ENCODE measurements at places on chromosomes 11 and 22.

DNA sequence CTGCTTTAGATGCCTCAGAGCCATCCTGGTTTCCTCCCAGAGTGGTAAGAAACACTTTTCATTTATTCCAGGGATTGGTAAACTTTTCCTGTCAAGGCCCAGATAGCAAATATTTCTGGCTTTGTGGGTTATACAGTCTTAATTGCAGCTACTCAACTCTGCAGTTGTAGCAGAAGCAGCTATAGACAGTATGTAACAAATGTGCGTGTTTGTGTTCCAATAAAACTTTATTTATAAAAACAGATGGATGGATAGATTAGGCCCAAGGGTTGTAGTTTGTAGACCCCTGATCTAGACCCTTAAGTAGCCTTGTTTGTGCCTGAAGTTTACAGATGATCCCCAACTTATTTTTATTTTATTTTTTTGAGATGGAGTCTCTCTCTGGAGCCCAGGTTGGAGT lies 17.9 kb downstream of the NNMT start:
- DNase-seq: no peak

DNA sequence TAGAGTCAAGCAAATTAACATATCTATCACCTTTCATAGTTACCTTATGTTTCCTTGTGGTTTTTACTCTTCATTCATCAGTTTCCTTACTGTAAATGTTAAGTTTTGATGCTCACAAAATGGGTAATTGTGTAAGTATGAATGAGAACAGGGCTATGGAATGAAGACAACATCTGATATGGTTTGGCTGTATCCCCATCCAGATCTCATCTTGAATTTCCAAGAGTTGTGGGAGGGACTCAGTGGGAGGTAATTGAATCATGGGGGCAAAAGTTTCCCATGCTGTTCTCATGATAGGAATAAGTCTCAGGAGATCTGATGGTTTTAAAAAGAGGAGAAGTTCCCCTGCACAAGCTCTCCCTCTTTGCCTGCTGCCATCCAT lies 107.6 kb downstream of the CCDC34 start:
- no peak for DNase-seq

DNA sequence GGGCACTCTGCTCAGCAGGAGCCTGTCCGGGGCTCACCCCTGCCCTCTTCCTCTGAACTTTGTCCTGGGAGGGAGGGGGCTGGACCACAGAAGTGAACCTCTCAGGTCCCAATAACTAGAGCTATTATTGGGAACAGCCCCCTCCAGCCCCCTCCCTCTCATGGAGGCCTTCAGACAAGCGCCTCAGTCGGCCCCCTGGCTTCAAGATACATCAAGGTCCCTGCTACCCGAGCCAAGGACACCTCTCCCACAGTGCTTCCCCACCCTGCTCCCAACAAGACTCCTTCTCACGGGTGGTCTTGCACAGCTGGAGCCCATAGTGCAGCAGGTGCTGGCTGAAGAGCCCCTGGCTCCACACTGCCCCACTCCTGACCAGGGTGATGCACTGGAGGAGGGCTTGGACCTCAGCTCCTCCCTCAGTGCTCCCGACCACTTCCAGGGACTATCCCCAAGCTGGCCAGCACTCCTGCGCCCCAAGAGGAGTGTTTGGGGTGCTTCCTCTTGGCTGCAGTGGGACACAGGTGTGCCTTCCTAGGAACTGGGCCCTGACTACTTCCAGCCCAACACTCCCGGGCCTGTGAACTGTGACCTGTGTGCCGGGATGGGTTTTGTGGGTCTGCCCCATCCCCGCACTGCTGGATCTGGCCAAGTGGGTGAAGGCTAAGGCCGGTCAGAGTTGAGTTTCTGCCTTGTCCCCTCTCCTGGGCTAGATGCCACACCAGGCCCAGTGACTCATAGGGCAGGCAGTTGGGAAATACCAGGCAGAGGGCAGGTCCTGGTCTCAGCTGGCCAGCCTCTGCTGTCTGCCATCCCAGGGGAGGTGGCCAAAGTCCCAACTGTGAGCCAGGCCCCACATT lies 2.2 kb downstream of the PNPLA2 start:
- no peak for DNase-seq

DNA sequence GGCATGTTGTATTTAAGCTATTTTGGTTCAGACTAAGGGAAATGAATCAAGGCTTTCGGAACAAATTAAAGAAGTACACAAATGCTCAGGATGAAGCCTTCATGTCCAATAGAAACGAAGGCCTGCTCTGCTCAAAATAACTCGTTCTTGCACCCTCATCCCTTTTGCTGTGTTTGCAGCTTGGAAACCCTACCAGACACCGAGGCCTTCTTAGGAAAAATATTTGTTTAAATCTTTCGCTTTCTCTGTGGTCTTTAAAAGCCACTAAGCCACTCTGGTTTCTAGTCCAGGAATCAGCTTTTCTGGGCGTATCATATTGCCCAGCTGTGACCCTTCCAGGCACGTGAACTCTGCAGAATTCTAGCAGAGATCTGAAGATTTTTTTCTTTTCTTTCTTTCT lies 60.9 kb upstream of the HSPA8 start:
- DNase-seq: no peak

GRCh38 chr11:8225589-8226036 lies 38.1 kb downstream of the LMO1 start:
- peak; percentile 77 for DNase-seq

DNA sequence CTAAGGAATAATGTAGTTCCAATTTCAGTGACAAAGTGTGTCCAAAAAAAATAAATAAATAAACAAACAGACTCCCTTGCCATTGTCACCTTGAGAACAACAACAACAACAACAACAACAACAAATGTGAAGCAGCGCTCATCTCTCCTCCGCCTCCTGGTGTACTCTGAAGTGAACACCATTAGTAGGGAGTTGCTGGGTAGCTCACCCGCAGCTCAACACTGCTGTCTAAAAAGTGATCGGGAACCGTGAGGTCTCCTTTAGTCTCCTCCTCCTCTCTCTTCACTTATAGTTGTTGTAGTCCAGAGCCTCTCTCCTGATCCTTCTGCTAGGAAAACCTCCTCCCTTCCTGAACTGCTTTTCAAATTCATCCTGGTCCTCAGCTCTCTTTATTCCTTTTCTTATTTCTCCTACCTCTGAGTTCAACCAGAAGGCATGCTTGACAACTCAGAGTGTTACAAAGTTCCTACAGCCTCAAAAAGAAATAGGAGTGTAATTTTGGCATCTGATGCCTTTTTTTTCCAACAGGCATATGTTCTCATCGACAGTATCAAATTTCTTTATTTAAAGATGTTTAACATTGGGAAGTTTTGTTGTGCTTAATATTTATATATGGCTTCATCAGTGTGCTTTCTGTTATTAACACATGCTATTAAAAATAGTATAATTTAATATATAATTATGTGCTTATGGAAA lies 215.1 kb downstream of the PGR start:
- no peak for DNase-seq

GRCh38 chr11:45658292-45658991 lies 7.0 kb downstream of the CHST1 start:
- DNase-seq: no peak

- DNase-seq: no peak
Measured at GRCh38 chr11:722346-722811, 16.3 kb downstream of the EPS8L2 start.

DNA sequence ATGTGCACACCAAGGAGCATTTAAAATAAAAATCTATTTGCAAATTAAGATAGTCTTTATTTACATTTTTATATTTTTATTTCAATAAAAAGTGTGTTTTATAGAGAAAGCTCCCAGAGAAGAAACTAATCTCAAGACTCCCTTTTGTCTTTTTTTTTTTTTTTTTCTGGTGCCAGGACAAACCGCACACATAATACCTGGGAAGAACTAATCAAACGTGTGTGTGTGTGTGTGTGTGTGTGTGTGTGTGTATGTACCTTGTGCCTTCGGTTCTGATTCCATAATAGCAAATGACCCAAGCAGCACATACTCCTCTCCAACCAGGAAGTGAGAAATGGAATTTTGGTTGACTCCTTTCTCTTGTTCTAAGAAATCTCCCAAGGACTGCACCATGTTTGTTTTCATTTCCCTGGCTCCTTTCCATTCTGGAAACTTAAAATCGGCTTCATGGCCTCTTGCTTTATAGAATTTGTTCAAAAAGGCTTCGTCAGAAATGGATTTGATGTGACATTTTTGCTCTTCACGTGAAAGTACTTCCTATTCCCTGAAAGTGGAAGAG lies 65.3 kb downstream of the ST3GAL4 start:
- no peak for DNase-seq

- no peak for DNase-seq
Measured at GRCh38 chr11:132106096-132106982, 735.9 kb downstream of the NTM start.

DNA sequence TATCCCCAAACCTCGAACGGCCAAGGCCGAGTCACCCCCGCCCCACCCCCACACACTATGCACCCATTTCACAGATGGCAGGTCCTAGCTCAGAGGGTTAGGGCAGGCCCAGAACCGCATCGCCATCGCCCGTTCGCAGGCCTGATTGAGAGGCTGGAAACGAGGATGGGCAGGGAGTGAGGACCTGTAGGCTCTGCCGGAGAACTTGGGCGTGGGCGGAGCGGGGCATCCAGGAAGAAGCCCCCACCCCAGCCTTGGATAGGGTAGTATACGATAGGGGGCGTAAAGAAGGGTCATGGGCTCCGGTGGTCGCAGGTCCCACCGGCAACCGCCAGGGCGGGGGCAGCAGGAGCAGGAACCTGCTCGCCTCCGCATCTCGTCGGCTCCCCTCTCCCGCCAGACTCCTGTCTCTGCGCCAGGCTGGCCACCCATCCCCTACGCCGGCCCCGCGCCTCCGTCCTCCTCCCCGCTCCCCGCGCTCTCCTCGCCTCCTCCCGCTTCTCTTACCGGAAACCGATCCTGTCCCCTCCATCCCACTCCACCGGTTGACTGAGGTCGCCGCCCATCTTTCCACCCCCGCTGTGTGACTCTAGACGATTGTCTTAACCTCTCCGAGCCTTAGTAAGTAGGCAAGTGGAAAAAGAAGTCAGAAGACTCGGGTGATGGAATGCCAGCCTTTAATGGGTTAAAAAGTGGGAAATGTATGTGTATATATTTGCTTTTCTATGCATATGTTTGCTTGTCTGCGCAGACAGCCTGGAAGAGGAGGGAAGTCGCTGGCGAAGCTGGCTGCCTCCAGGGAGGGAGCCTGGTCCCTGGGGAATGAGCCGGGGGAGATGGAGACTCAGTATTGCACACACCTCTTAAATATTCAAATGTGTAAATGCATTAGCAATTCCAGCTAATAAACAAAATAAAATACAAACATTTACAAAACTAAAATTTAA lies 52.8 kb downstream of the CYTH4 start:
- no peak for DNase-seq

GRCh38 chr11:77589521-77590193 lies at the start of gene AQP11:
Gene AQP11, plus strand, starts transcription at chr11:77589953. Its CDS starts 40 bp downstream, at chr11:77589993.
- peak; percentile 85 for DNase-seq

DNA sequence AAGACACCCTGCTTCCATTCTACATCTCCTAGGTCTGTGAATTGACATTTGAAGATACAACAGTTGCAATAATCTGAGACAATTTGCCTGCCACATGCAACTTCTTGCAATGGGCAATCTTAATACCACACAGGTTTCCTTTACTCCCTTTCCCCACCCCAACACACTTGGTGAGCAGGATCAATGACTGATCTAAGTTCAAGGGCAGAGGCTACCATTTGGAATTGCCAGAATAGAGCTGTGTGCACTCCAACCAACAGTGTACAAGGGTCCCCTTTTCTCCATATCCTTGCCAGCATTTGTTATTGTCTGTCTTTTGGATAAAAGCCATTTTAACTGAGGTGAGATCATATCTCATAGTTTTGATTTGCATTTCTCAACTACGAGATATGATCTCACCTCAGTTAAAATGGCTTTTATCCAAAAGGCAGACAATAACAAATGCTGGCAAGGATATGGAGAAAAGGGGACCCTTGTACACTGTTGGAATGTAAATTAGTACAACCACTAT lies 2.9 kb upstream of the NNMT start:
- DNase-seq: no peak

DNA sequence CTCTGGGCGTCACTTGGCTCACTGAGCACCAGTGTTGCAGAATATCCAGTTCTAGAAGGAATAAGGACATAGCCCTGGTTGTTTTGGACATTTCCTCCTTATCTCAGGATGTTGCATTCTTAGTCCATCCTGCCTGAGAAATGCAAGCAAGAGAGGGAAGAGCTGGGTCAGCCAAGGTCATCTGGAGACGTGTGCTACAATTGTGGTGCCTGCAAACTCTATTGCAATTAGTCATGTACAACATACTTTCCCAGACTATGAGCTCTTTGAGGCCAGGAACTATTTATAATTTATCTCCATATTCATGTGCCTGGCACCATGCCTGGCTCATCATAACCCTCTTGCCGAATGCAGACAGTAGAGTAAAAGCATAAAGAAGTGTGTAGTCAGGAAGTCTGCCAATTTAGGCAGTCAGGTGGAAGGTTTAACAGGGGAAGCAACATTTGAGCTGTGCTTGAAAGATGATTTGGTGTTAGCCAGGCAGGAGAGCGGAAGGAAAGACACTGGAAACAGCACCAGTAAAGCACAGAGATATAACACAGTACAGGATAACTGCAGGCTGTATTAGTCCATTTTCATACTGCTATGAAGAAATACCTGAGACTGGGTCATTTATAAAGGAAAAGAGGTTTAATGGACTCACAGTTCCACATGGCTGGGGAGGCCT lies 129.4 kb upstream of the PAX6 start:
- DNase-seq: no peak

GRCh38 chr11:34907934-34908593 lies 8.1 kb downstream of the APIP start:
- DNase-seq: no peak

DNA sequence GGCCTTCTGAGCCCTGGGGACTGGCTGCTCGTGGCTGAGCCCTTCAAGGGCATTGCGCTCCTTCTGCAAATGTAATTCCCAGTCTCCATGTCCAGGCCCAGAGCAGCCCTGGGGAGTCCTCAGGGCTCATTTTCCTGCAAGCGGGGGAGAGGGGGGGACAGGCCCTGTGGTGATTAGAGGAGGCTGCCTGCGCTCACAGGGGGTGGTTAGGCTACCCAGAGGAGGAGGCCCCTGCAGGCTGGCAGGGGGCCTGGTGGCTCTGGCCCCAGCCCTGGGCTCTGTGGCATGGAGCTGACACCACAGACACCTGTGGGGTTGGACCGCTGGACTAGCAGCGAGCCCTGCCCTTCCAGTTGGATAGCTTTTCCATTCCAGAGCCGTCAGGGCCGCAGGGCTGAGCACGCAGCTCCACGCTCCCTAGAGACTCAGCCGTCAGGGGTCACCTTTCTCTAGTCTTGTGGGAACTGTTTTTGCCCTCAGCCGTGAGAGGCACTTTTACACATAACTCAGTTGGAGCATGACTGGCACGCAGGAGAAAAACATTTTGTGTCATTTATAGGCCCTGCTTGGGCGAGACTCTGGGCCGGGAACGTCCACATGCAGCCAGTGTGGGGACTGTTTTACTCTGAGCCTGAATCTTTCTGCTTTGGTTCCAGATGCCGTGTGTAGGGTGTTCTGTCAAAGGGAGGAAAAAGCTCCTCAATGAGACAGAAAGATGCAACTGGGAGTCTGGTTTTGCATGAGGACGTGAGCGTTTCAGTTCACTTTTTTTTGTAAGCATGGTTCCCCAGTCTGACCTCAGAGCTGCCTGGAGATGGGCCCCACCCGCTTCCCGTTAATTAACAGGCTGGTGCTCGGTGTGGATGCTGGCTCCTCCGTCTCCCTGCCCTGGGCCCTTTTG lies 58.1 kb downstream of the LRP5 start:
- DNase-seq: no peak

- no peak for DNase-seq
Measured at GRCh38 chr22:29044657-29045176, 16.9 kb downstream of the C22orf31 start.

- DNase-seq: no peak
Measured at GRCh38 chr11:34621876-34622275, 983 bp downstream of the EHF start.

GRCh38 chr11:72692498-72693237 lies 18.4 kb upstream of the PDE2A start:
- DNase-seq: no peak

GRCh38 chr22:28560046-28560742 lies 119.4 kb downstream of the TTC28 start:
- no peak for DNase-seq

Measured in NCI-H1930 (cell line).